NCI-H187 (cell line): ENCODE measurements at places on chromosomes 13 and 19.

GRCh38 chr13:46926916-46927590 is 30.2 kb upstream of the HTR2A start:
- no peak for DNase-seq

- no peak for DNase-seq
These were observed 137.0 kb downstream of the FLT1 start for GRCh38 chr13:28357911-28358433.

- DNase-seq = no peak
These were observed 45.9 kb downstream of the COMP start for GRCh38 chr19:18745012-18745735.

DNA sequence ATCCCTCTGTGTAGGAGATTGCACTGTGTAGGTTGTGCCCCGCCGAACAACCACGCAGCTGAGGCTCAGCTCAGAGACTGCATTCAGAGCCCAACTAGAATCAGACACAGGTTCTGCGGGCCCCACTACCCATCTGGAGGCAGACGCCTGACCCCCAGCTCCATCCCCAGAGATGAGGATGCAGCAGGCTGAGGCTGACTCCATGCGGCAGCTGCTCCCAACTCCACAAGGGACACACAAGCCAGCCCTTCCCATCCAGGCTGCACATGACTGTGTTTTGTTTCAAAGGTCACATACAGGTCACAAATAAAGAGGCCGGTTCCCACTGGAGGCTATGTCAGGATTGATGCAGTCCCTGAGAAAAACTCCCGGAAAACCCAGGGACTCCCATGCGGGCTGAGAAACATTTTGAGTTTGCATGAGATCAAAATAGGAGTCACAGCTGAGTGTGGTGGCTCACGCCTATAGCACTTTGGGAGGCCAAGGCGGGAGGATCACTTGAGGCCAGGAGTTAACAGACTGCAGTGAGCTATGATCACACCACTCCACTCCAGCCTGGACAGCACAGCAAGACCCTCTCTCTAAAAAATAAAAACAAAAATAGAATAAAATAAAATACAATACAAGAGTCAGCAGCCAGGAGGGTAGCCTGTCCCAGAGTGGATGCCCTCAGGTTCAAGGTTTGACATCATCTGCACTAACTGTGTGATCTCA is 14.0 kb downstream of the ELL start:
- DNase-seq = no peak

DNA sequence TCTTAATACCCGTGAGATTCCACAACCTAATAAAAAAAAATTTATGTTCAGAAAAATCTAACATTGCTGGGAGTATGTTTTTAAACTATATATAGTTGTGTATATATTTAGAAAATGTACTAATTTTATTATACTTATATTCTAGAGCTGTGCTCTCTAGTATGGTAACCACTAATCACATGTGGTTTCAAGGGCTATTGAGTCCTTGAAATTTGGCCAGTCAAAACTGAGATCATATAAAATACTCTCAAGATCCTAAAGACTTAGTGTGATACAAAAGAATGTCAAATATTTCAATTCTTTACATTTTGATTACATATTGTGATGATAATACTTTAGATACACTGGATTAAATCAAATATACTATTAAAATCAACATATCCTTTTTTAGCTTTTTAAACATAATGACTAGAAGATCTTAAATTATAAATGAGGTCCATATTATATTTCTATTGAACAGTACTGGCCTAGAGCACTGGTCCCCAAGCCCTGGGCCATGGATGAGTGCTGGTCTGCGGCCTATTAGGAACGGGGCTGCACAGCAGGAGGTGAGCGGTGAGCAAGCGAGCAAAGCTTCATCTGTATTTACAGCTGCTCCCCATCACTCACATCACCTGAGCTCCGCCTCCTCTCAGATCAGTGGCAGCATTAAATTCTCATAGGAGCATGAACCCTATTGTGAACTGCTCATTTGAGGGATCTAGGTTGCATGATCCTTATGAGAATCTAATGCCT is 176.5 kb upstream of the NBEA start:
- DNase-seq = no peak

DNA sequence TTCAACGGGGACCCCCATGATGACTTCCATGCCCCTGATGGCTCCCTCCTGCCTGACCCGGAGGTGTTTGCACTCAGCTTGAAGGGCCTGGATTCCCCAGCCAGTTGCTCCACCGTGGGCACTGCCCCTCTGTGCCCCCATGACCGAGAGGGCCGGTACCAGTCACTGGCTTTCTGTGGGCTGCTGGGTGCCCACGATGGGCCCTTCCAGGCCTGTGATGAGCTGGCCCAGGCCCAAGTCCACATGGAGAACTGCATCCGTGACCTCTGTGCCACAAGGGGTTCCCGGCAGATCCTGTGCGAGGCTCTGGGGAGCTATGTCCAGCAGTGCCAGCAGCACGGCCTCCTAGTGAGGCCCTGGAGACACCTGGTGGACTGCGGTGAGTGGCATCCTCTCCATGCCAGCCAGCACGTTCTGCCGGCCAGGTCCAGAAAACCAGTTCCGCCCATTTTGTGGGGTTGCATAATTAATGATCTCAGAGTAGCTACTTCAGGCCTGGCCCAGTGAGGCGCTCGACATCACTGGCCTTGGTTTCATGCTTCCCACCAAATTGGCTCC is 34.9 kb upstream of the FXYD3 start:
- DNase-seq = no peak

DNA sequence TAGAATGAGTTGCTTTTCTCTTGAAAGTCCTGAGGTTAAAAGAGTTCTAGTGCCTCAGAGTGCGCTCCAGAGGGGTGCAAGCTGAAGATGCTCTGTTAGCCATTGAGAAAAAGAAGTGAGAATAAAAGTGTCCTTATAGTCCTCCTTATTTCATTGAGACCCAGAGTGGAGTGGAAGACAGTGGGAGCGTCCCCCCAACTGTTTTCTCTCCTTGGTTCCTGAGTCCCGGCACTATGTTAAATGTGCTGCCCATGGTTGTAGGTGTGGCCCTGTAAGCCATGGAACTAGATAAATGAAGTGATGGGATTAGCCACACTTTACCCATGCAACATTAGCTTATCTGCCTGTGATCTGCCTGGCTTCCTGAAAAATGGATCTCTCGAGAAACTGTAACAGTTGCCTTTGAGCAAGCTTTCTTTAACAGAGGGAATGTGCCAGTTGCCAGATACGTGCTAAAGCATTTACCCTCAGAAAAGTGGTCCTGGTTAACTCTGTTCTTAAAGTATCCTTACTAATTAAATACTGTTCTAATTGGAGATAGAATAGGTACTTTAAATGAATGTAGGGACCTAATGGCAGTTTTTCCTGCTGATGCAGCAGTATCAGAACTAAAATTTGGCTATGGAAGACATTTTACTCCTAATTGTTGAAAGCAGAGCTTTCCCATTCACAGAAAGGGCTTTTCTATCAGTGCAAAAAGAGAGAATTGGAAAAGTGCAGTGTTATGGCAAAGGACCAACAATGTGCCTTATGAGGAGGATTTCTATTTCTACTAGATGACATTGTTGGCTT is 21.4 kb upstream of the PSG9 start:
- no peak for DNase-seq

- DNase-seq = no peak
These were observed 45.8 kb upstream of the RCBTB2 start for GRCh38 chr13:48578516-48579164.

GRCh38 chr19:58466089-58466759 is 656 bp upstream of the ZNF324 start:
- no peak for DNase-seq

- no peak for DNase-seq
These were observed 43.5 kb upstream of the SHISA2 start for GRCh38 chr13:26095338-26095737.

DNA sequence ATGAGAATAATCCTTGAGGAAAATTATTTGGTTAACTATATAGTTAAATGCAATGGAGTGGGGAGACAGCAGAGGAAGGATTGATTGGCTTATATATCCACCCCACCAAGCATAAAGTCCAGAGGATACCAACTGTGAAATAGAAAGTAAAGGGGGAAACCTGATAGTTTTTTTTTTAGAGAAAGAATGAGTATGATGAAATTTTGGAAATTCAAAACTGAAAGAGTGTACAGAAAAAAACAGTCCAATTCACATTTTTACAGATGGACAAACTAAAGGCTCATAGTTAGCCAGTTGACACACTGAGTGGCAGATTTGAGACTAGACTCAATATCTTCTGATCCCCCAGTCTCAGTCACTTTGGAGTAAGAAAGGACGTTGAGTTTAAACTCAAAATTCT is 51.1 kb downstream of the FNDC3A start:
- DNase-seq = no peak

GRCh38 chr19:17855280-17856152 is 4.2 kb upstream of the RPL18A start:
- DNase-seq = peak; percentile 8

GRCh38 chr19:48670699-48671445 is 1.9 kb downstream of the NTN5 start:
- DNase-seq = no peak

DNA sequence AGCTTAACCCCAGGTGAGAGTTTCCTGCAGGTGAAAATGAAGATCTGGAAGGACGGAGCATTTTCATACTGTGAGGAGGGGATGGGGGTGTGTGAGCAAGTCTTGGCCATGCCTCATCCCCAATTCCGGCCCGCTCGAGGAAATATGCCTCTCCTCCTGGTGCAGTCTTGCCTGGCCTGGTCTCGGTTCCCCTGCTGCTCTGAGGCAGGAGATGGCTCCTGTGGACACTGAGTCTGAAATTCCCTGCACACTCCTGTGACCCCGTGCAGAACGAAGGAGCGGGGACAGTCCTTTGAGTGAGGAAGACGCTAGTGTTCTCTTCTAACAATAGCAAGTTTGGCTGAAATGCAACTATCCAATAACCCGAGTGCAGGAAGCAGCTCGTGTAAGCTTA is 329 bp upstream of the ZNF439 start:
- no peak for DNase-seq

DNA sequence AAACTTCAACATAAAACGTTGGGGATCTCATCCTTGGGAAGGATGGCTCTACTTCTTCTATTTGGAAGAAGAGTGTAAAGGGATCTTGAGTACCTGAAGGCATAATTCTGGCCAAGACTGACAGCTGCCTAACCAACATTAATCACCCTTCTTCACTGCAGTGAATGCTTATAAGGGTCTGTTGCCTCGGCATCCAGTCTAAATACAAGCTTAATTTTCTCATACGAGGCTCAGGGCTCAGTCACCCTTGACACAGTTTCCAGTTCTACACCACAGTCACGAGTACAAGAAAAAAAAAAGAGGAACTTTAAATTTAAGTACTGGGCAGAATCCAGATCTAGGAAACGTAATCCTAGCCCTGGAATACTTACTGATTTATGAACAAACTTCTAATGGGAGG is 9.0 kb downstream of the FPR3 start:
- no peak for DNase-seq

- peak; percentile 31 for DNase-seq
These were observed 28.1 kb downstream of the RANBP3 start for GRCh38 chr19:5949792-5950305.

DNA sequence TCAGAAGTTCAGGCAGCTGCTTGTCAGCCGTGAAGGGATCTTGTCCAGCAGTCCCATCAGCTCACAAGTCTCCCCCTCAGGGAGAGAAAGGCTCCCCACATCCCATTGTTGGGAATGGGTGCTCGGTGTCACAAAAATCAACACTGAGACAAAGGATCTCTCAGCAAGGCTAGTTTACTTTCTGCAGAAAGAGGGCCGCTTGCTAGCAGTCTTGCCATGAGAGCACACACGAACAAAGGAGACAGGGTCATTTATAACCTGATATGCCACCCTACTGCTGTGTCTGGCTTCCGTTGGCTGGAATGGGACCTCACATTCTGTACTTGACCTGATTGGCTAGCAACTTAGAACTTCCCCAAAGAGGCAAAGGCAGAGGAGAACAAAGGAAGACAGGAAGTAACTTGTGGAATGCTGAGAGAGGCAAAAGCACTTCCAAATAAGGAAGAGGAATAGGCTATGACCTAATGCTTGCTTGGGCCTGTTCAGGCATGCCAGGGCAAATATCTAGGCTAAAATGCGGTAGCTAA is 8.7 kb upstream of the IGFL3 start:
- no peak for DNase-seq

DNA sequence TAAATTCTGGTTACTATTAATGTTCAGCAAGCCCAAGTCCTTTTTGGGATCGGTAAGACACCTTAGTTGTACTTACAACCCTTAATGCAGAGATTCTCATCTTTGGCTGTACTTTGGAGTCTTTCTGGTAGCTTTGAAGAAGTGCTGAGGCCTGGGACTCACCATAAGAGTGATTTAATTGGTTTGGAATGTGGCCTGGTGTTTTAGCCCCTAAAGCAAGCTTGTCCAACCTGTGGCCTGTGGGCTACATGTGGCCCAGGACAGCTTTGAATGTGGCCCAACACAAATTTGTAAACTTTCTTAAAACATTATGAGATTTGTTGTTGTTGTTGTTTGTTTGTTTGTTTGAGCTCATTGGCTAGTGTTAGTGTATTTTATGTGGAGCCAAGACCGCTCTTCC is 215.3 kb downstream of the ZIC5 start:
- no peak for DNase-seq

- DNase-seq = peak; percentile 30
These were observed 5.0 kb downstream of the FFAR1 start for GRCh38 chr19:35352448-35353304.

GRCh38 chr19:12668932-12669269 is 2.3 kb downstream of the WDR83 start:
- DNase-seq = no peak

DNA sequence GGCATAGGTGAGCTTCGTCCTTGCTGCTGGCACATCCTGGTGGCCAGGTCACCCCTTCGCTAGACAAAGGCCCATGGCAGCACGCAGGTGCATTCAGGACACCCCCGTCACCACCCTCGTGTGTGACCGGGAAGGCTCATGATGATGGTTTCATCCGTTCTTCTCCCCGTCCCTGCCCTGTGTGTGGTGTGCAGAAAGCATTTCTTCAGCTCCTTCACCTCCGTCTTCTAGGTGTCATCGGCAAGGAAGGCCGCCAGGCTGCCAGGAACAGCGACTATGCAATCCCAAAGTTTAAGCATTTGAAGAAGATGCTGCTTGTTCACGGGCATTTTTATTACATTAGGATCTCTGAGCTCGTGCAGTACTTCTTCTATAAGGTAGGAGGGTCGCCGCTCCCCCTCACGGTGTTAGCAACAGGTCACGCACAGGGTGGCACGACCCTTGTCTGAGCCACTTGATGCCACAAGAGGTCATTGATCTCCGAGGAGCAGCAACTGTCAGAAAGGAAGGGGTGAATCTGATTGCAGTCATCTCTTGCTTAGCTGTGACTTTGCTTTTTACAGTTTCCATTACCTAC is 111.0 kb upstream of the MCF2L start:
- DNase-seq = no peak

- DNase-seq = no peak
These were observed 10.9 kb downstream of the MEDAG start for GRCh38 chr13:30916991-30917390.

DNA sequence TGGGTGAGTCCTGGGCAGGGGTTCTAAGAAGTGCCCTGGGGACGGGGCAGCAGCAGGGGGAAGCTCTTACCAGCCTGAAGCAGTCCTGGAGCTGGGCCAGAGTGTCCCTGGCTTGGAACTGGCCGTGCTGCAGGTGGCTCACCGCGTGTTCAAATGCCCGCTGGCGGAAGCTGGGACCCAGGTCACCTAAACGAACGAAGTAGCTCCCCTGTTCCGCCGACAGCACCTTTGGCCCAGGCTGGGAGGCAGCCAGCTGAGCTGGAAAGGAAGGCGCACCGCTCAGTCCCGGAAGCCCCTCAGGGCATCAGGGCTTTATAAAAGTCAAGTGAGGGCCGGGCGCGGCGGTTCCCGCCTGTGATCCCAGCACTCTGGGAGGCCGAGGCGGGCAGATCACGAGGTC is 9.6 kb downstream of the PLIN4 start:
- DNase-seq = no peak

GRCh38 chr19:16041299-16041990 is 34.9 kb upstream of the TPM4 start:
- DNase-seq = no peak

GRCh38 chr13:50162567-50162966 is 147.3 kb downstream of the KCNRG start:
- DNase-seq = no peak
